ENCODE measurements at places on chromosomes 5 and 9. TPM values are rescaled to one million over a fixed set of nuclear protein-coding genes. Genes with fewer than 3 reads are reported as not detected.

Gene PHF24
- total RNA-seq, result not detected

Gene ITK
- 421 TPM for total RNA-seq

DNA sequence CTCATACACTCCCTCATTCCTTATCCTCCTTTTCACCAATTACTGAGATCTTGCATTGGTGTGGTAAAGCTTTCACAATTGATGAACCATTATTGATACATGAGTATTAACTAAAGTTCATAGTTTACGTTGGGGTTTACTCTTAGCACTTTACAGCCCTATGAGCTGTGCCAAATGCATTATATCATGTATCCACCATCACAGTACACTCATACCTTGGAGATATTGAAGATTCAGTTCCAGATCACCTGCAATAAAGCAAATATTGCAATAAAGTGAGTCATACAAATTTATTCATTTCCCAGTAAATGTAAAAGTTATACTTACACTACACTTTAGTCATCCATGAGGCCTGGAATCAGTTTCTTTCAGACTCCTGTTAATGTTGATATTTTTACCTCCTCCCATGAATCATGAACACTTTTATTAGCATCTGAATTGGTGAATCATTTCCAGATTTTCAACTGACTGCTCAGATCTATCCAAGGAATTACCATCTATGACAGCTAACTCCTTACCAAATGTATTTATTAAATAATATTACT is 546.6 kb upstream of the PTPRD start:
- no peak overlapping the region for H3K4me3 ChIP-seq
- no peaks in the 10 kb centered on the region for H3K36me3 ChIP-seq
- H3K27me3 ChIP-seq, result no peaks in the 10 kb centered on the region
- DNase-seq, result no peak

GRCh38 chr5:157603333-157604190 is 28.0 kb upstream of the ADAM19 start:
- peak overlapping the region; percentile 68 for H3K27ac ChIP-seq
- no peak overlapping the region for H3K4me3 ChIP-seq
- DNase-seq, result peak; percentile 72
- H3K4me1 ChIP-seq, result peaks cover 90% of the 10 kb centered on the region
- H3K36me3 ChIP-seq, result no peaks in the 10 kb centered on the region

DNA sequence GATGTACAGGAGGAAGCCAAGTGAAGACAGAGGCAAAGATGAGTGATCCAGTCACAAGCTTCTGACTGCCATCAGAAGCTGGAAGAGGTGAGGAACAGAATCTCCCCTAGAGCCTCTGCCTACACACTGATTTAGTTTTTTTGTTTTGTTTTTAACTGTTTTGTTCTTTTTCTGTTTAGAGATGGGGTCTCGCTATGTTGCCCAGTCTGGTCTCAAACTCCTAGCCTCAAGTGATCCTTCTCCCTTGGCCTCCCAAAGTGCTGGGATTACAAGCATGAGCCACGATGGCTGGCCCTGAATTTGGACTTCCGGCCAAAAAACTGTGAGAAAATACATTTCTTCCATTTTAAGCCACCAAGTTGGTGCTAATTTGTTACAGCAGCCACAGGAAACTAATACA is 204.7 kb upstream of the ZNF608 start:
- H3K36me3 ChIP-seq, result no peaks in the 10 kb centered on the region
- no peak overlapping the region for H3K27ac ChIP-seq
- DNase-seq, result no peak
- H3K4me3 ChIP-seq, result no peak overlapping the region
- H3K27me3 ChIP-seq, result no peaks in the 10 kb centered on the region
- no peaks in the 10 kb centered on the region for H3K4me1 ChIP-seq
